Stimulated activated CD8-positive, alpha-beta memory T cell treated with anti-CD3 and anti-CD28 coated beads, Interleukin-4, amount 100 ng/mL, for 48 hours (primary cell): ENCODE measurements at places on chromosomes 16 and 17.

DNA sequence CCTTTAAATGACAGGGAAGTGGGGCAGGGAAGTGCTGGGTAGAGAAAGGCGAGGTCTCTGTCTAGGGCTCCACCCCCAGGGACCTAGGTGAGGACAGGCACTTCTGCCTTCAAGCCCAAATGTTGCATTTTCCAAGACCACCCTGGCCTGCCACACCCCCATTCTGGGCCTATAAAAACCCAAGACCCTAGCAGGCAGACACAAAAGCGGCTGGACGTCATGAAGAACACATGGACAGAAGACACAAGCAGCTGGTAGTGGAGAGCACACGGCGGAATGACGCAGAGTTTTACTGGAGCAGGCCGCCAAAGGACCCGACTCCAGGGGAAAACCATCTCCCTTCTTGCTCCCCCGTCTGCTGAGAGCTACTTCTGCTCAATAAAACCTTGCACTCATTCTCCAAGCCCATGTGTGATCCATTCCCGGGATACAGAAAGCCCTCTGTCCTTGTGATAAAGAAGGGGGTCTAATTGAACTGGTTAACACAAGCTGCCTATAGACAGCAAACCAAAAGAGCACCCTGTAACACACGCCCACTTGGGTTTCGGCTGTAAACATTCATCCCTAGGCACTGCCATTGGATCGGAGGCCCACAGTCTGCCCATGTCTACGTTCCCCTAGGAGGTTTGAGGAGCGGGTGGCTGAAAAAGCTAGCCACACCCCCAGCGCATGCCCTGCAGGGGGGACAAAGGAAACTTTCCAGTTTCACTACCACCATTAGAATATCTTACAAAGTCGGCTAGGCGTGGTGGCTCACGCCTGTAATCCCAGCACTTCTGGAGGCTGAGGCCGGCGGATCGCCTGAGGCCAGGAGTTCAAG, 622.2 kb upstream of the SALL1 start:
- no peak for DNase-seq

- DNase-seq, result no peak
Measured at GRCh38 chr16:65771707-65772106, 594.8 kb upstream of the CDH5 start.

DNA sequence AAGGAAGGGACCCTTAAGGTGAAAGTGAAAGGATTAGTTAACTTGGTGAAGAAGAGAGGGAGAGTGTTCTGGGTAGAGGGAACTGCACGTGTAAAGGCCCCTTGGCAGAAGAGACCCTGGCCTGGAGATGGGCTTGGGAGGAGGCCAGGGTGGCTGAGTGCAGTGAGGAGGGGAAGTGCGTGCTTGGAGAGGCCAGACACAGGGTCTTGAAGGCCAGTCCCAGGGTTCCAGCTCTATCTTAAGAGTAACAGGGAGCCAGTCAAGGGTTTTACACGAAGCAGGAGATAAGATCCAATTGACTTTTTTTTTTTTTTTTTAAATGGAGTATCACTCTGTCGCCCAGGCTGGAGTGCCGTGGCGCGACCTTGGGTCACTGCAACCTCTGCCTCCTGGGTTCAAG, 15.2 kb upstream of the DOK4 start:
- no peak for DNase-seq

- DNase-seq, result no peak
Measured at GRCh38 chr16:31134625-31135534, 647 bp downstream of the PRSS8 start.

GRCh38 chr17:48543854-48544348, 1.0 kb downstream of the HOXB2 start:
- peak; percentile 66 for DNase-seq

GRCh38 chr17:9522074-9522473, 53.5 kb downstream of the STX8 start:
- no peak for DNase-seq

GRCh38 chr16:70372921-70373728, 26.4 kb downstream of the DDX19A start:
- no peak for DNase-seq

GRCh38 chr17:82633343-82633742, 14.9 kb downstream of the WDR45B start:
- DNase-seq, result no peak

- DNase-seq, result no peak
Measured at GRCh38 chr17:72353502-72353901, 232.7 kb downstream of the SOX9 start.

DNA sequence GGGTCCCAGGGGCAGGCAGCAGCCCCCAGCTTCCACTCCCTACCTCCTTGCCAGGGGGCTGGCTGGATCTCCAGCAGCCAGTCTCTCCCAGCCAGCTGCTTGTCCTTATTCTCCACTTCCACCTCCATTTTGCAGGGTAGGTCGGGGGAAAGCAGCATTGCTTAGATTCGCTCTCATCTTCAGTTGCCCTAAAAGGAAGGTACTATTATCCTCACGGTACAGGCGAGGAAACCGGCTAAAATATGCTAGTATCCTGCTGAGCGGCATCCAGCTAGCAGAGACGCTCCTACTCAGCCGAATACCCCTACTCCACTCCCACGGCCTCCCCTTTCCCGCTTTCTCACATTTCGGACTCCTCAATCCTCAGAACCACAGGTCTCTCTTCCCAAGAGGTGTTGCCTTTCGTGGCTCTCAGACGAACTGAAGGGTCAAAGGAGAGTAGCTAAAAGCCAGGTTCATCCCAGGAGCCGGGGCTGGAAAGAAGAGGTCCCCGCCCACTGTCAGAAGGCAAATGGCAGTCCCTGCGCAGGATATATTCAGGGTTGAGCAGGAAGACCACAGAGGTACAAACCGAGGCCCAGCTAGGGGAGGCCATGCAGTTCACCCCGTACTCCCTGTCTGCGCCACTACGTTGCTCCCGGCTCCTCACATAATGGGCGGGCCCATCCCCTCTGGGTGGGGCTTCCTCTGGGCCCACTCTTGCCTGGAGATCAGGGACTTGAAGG, 1.7 kb upstream of the RAB11FIP4 start:
- DNase-seq, result peak; percentile 20

GRCh38 chr16:81678326-81679095, 100.6 kb upstream of the PLCG2 start:
- no peak for DNase-seq

DNA sequence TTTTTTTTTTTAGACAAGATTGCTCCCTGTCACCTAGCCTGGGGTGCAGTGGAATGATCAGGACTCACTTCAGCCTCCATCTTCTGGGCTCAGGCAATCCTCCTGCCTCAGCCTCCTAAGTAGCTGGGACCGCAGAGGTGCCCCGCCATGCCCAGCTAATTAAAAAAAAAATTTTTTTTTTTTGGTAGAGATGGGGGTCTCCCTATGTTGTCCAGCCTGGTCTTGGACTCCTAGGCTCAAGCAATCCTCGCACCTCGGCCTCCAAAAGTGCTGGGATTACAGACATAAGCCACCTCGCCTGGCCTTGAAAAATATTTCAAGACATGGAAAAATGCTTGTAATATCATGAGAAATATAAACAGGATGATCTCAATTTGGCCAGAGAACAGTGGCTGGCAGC, 42.9 kb downstream of the HAPSTR1 start:
- DNase-seq, result peak; percentile 20

DNA sequence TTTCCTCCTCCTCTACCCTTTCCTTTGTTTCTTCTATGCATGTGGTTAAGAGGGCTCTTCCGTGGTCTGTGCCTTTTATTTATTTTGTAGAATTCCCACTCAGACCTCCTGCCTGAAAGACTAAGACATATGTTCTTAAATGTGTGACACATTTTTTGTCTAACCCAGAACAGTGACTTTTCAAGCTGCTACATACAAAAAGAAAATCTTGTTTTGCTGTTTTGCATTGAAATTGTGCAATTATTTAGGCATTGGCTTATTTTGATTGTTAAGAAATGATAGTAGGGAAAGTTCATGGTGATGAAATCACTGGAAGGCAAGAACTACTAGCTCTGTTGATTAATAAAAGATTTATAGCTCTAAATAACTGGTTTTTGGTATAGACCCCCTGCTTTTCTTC, 76.8 kb downstream of the TUBD1 start:
- DNase-seq, result no peak

DNA sequence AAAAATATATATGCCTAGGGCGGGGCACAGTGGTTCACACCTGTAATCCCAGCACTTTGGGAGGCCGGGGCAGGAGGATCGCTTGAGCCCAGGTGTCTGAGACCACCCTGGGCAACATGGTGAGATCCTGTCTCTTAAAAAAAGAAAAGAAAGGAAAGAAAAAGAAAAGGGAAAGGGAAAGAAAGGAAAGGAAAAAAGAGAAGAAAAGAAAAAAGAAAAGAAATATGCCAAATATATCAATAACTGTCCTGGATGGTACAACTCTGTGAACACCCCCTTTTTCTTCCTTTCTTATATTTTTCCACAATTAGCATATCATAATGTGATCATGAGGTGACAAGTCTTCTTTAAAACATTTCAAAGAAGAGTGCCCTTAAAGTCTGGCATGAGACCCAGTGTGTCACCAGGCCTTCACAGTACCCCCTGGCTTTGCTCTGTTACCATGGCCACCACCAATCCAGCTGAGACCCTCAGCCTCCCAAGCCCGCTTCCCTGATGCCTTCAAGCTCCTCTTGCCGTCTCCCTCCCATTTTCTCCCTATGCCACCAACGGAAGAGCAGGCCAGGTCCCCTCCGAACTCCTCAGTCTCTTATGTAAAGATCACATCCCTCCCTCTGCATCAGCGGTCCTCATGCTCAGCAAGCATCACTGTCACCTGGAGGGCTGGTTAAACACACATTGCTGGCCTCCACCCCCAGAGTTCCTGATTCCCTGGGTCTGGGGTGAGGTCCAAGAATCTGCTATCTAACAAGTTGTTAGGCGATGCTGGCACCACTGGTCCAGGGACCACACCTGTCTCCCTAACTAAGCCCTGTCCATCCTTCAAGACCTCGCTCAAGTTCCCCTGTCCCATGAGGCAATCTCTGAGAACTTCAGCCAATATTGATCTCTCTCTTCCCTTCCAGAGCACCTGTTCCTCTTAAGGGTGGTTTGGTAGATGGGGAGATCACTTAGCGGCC, 44.5 kb downstream of the CUEDC1 start:
- no peak for DNase-seq

DNA sequence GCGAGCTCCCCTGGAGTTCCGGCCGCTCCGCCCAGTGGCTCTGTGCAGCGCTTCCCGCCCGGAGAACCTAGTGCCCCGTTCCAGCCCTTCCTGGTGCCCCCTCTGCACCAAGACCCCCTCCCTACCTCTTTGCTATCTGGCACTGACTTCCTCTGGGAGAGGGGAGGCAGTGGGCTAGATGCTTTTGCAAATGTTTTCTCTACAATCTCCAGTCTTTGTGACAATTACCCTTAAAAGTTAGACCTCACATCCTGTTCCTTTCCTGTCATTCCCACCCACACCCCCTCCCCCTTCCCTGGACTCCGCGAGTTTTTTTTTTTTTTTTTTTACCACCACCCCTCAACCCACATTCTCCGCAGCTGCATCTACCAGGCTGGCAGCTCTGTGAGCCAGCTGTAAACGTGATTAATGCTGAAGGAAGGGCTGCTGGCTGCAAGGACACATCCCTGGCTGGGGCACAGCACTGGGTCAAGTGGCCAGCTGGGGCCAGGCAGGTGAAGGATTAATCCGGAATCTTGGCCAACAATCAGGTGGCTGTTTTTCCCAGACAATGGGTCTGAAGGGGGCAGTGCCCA, 101.5 kb downstream of the MGAT5B start:
- DNase-seq, result no peak

DNA sequence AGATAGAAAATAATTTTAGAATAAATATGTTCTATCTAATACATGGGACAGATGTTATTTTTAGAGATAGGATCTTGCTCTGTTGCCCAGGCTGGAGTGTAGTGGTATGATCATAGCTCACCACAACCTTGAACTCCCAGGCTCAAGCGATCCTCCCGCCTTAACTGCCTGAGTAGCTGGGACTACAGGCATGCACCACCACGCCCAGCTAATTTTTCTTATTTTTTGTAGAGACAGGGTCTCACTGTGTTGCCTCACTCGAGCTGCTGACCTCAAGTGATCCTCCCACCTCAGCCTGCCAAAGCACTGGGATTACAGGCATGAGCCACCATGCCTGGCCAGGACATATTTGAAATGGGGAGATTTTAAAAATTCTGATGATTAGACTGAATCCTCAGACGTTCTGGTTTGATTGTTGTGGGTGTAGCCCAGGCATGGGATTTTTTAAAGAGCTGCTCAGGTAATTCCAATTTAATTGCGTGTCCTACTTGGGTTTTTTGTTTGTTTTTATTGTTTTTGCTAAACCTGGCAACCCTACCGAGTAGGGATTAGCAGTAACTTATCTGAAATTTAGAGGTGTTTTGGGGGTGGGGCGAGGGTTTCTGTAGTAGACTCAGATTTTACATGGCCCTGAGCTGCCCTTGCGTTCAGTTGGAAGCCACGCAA, 142.9 kb downstream of the RAB11FIP4 start:
- no peak for DNase-seq

GRCh38 chr16:8714174-8714573, 39.8 kb downstream of the ABAT start:
- no peak for DNase-seq

DNA sequence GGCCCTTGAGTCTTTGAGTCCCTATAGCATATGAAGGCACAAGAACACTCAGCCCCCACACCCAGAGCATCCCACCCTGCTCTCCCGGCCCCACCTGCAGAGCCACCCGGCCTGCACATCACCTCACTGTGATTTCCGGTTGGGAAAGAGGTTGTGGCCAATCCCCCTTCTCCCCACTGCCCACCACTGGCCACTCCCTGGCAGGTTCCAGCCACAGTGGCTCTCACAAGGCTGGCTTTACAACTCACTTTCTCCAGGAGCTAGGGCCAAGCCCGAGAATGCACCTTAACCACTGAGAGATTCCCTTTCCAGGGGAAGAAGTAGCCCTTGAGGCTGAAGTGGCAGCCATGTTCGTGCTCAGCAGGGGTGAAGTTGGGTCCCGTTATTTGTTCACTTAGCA, 123.9 kb downstream of the C16orf78 start:
- no peak for DNase-seq

DNA sequence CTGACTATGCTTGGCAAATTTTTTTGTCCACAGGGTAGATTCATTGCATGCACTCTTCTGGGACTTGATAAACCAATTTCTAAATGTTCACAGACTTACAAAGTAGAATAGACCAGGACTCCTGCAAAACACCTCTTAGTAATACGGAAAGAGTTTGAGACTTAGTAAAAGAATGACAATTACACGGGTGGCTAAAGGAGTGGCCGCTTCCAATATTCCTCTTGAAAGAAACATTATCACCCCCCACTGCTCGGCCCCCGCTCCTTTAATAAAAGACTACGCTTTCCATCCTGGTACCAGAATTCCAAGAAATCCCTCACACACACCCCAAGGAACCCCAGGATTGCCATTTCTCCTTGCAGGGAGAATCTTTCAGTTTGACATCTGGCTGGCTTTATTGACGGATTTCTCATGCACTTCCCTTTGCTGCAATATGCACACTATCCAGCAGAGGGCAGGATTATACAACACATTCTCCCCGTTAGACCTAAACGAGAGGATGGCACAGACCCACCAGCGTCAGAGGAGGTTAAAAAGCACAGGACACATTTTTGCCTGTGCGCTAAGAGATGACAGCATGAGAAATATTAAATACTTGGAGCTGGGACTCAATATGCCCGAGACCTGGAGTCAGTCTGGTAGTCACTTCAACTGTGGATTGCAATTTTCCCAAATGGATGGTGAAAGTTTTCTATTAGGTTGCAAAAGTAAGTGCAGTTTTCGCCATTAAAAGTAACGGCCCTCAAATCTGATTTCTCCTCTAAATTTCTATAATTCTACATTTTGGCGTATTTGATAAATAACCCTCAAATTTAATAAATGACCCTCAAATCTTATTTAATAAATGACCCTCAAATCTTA, 46.6 kb upstream of the NUDT7 start:
- peak; percentile 68 for DNase-seq

GRCh38 chr17:37643869-37644268, 623 bp upstream of the DDX52 start:
- DNase-seq, result no peak

- no peak for DNase-seq
Measured at GRCh38 chr16:12426122-12426521, 377.6 kb downstream of the CPPED1 start.
